ENCODE measurements at places on chromosomes 6 and 20.

- DNase-seq = no peak
Measured at GRCh38 chr20:11168026-11168425, 494.2 kb upstream of the JAG1 start.

- no peak for DNase-seq
Measured at GRCh38 chr6:144350528-144350880, 65.4 kb downstream of the UTRN start.

GRCh38 chr6:83696674-83697073 lies 12.2 kb downstream of the SNAP91 start:
- DNase-seq = no peak

GRCh38 chr6:101454106-101454676 lies 60.7 kb downstream of the GRIK2 start:
- DNase-seq = no peak

DNA sequence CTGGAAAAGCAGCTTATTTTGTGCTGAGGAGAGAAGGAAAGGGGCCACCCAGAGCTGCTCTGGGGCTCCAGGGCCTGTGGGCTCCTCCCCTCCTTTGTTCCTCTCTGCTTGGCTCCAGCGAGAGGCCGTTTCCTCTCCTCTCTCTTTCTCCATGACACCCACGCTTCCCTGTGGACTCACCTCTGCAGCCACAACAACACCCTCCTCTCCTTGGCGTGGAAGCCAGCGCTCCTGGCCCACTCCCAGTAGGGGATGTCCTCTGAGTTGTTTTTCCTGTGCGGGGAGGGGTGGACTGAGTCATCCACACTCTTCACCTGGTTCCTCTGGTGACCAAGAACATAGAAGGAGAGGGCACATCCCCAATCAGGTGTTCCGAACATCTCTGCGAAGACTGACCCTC lies 4.9 kb upstream of the CDSN start:
- DNase-seq = no peak

DNA sequence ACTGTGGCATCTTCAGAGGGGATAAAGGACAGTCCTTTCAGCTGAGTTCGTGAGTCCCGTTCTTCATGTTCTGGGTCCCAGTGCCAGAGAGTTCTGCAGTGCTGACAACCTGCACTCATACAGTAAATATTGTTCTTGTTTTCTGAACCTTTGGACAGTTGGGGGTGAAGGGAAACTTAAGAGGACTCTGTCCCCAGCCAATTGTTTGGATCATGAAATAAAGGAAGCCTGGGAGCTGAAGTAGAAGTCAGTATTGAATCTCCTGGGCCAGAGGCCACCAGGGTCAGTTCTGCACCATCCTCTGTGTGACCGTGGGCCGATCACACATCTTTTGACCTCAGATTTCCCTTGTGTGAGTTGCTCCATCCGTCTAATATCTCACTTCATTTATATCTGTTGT lies 3.2 kb downstream of the SLC2A12 start:
- DNase-seq = no peak

- peak; percentile 52 for DNase-seq
Measured at GRCh38 chr6:56955171-56956155, 556 bp downstream of the BEND6 start.

DNA sequence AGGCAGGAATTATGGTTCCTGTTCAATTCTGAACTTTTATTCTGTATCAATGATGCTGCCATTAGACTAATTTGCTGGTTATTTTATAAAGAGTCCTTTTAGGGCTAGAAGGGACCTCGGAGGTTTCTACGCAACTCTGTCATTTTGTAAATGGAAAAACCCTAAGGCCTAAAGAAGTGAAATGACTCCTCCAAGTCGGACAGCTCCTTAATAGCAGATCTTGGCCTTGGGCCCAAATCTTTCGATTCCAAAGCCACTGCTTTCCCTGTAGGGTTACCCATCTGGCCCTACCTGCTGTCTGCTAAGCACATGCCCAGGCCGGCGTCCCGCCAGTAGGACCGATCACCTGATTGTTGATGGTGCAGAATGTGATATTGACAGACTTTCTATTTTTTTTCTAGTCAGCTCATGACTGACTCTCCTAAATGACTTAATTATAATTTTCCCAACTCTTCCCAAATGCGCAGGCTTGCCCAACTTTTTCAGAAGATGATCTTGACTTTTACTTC lies 40.2 kb downstream of the PLEKHG1 start:
- no peak for DNase-seq

GRCh38 chr6:5672581-5673011 lies 334.1 kb downstream of the NRN1 start:
- no peak for DNase-seq

DNA sequence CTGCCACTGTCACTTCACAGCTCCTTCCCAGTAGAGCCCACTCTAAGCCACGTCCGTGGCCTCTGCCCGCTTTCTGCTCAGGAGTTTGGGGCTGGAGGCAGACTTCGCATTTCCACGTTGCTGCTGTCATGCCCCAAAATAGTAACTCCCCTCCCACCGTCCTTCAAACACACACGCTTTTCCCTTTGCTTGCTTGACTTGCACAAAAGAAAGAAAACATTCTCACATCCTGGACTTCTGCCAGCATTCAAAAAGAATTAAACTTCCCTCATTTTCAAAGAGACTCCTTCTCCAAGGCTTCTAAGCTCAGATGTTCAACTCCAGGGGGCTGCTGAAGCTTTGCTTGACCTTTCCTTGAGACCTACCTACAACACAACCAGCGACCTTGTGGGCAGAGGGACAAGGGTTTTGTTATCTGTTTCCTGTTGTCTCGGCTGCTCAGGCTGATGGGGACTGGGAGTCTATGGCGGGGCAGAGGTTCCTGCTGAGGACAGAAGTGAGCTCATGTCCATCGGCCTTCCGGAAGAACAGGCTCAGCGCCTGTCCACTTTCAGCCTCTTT lies 263.8 kb upstream of the FOXQ1 start:
- DNase-seq = no peak

- DNase-seq = no peak
Measured at GRCh38 chr20:23092384-23092756, 6.2 kb upstream of the CD93 start.

DNA sequence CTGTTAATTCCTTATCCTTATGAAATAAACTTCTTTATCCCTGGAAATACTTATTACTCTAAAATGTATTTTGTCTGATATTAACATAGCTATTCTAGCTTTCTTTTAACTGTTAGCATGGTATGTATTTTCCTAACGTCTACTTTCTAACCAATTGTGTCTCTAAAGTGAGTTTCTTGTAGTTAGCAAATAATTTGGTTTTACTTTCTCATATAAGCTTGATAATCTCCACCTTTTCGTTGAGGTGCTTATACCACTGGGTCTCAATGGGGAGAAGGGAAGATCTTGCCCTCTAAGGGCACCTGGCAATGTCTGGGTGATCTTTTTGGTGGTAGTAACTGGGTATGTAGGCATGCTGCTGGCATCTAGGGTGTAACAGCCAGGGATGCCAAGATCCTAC lies 25.7 kb downstream of the ZNF334 start:
- no peak for DNase-seq

- no peak for DNase-seq
Measured at GRCh38 chr6:14190191-14190928, 72.8 kb downstream of the CD83 start.

DNA sequence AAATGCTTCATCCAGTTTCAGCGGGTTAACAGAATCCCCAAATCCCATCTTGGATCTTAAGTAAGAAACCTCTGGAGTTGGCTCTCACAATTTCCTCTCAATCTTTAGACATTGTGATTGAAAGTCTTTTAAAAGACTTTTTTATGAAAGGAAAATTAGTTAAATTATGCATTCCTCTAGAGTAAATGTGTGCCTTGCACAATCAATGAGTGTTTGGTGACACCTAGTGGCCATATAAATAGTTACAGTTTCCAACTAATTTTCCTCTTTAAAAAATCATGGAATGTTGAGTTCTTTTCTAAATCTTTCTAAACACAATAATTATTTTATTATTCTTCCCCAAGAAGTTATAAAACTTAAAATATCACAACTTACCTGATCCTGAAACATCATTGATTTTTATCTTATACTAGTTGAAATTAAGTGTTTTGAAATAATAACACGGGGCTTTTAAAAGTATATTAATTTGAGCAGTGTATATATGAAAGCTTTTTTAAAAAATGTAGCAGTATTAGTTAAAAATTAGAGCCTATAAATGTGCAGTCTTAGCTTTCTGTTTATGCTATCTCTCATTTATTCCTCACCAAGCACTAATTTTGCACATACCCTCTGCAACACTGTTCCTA lies 66.4 kb downstream of the PKHD1 start:
- DNase-seq = no peak

DNA sequence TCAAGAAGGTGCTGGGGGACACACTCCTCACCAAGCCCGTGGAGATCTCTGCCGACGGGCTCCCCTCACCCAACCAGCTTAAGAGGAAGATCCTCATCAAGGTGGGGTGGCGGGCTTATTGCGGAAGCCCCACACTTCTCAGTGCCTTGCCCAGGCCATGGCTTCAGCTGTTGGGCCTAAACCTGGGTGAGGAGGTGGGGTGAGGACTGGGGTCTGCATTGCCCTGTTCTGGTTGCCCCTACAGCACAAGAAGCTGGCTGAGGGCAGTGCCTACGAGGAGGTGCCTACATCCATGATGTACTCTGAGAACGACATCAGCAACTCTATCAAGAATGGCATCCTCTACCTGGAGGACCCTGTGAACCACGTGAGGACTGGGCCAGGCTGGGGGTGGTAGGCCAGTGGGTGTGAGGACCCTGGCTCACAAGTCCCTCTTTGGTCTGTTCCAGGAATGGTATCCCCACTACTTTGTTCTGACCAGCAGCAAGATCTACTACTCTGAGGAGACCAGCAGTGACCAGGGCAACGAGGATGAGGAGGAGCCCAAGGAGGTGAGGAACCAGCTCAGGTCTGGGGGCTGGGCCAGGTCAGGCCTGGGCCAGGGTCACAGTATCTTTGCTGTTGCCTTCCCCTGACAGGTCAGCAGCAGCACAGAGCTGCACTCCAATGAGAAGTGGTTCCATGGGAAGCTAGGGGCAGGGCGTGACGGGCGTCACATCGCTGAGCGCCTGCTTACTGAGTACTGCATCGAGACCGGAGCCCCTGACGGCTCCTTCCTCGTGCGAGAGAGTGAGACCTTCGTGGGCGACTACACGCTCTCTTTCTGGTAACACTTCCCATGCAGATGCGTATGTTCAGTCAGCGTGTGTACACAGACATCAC lies 27.9 kb downstream of the PLCG1 start:
- DNase-seq = no peak

- no peak for DNase-seq
Measured at GRCh38 chr6:134245706-134246105, 72.2 kb downstream of the SGK1 start.

DNA sequence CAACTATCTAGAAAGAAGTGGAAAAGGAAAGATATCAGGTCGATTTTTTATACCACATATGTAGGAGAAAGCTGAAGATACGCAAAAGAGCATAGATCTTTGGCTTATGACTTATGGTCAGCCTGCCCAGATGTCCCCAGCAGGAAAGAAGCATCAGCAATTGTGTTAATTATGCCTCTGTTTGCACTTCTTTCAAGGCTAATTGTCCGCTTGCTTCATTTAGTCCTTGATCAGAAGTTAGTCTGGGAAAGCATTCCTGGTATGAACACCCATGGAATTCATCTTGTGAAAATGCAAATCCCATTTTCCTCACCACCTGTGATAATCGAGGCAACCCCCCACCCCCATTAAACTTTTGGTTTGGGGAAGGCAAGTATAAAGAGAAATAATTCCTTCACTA lies 62.8 kb downstream of the ATP9A start:
- DNase-seq = no peak
